ENCODE measurements at places on chromosomes 2 and 18.

DNA sequence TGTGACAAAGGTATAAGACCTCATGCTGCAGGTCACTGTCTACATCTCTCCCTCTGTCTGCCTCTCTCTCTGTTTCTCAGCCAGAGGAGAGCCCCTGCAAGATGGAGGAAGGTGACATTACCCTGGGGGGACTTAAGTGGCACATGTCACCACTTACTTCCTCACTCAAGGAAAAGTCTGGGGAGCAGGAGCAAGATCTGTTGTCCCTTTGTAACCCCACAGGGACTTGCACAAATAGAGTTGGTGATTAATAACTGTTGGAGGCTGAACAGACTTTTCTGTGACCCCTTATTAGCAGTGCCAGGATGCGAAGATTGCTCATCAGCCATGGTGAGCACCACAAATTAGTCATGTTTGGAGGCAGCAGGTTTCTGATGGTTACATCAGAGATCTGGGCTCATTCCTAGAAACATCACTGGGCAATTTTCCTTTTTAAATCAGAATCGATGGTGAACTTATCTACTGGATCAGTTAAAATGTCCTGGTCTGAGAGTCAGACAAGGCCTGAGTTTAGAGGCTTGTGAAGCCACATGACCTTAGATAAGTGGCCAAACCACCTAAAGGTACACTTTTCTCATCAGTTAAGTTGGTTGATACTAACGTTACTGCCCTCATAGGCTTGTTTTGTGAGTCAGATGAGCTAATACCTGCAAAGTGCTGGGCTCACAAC, 81.2 kb upstream of the LTBP1 start:
- no peak for DNase-seq

DNA sequence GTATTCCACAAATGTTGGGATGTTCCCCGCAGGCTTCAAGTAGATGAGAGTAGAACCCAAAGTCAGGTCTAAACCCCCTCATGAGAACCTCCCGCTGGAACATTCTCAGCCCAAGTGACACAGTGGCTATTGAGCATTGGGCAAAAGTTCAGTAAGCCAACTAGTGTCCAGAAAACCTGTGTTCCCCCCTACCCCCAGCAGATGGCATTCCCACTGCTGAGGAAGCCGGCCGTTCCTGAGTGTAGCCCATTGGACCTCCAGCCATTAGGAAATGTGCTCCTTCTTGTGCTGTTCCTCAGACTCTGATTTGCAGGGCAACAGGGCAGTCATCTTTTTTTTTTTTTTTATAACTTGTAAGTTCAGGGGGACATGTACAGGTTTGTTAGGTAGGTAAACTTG, 152.1 kb downstream of the NCK2 start:
- no peak for DNase-seq

GRCh38 chr2:72974436-72974754, 57.1 kb downstream of the EMX1 start:
- no peak for DNase-seq

DNA sequence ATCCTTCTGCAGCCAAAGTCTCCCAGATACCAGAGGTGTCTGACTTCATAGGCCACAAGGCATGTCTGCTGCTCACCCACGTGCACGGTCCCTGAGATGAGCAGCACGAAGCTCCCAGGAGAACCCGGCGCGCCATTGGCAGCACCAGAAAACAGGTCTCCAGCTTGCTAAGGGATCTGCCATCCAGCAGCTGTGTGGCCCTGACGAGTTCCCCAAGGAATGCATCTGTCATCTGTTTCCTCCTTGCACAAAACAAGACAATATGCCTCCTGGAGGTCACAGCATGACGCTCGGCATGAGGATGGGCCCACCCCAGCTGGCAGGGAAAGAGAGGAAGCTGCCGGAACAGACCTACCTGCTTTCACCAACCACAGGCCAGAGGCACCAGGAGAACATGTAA, 29.2 kb downstream of the HS6ST1 start:
- DNase-seq, result no peak
